ENCODE measurements at places on chromosomes 12 and 14.

DNA sequence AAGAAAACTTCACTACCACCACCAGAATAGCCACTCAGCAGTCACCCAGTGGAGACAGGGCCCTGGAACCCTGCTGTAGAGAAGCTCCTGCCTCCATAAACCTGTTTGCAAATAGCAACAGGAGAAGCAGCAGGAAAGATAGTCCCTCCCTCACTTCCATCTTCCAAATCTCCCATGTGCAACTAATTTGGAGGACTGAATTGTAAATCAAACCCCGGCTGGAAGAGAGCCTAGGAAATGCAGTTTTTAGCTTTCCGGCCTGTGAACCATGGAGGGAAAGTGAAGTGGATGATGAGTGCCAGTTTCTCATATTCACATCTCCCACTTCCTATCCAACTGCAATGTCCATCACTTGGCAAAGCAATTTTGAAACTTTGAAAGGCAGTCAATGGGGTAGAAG, 167.2 kb upstream of the FRMD6 start:
- DNase-seq = no peak

GRCh38 chr12:52634266-52635056, 16.1 kb upstream of the KRT73 start:
- no peak for DNase-seq

DNA sequence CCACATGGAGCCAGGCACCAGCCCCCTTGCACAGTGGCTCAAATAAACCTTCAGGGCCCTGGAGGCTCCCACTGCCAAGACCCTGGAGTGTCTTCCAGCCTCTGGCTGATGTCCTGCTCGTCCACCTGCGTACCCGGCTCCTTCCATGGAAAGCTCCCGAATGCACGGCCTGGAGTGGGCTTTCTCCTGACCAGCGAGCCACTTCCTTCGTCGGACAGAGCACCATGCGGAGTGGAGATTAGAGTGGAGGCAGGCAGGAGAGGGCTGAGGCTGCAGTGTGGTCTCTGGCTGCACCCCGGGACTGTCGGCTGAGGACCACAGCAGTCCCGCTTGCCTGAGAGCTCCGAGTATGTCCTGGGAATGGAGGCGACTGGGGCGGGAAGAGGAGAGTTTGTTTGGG, 93.7 kb upstream of the SFSWAP start:
- DNase-seq = no peak

DNA sequence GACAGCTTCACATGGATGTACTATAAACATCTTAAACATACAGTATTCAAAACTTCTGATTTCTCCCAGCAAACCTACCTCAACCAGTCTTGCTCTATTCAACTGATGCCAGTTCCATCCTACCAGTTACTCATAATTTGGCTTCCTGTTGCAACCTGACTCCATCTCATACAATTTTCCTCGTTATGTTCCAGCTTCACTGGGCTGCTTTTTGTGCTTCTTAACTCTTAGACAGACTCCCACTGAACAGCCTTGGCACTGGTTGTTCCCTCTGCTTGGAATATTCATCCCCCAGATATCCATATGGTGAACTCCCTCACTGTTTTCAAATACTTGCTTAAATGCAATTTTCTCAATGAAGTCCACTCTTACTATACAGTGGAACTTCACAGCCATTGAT, 249.2 kb downstream of the AEBP2 start:
- DNase-seq = no peak
